ENCODE measurements at places on chromosomes 3 and 15. TPM values are rescaled to one million over a fixed set of nuclear protein-coding genes. Genes with fewer than 3 reads are reported as not detected.

- H3K27me3 ChIP-seq, result no peaks in the 10 kb centered on the region
- H3K36me3 ChIP-seq, result no peaks in the 10 kb centered on the region
- no peaks in the 10 kb centered on the region for H3K4me1 ChIP-seq
- no peak overlapping the region for H3K4me3 ChIP-seq
Observed at GRCh38 chr3:167394003-167394402, 13.9 kb upstream of the ZBBX start.

GRCh38 chr3:150936693-150937092 is 31.5 kb upstream of the MINDY4B start:
- peaks cover 27% of the 10 kb centered on the region for H3K27me3 ChIP-seq
- H3K4me3 ChIP-seq, result no peak overlapping the region
- no peak overlapping the region for H3K27ac ChIP-seq
- no peaks in the 10 kb centered on the region for H3K36me3 ChIP-seq
- no peak for DNase-seq

DNA sequence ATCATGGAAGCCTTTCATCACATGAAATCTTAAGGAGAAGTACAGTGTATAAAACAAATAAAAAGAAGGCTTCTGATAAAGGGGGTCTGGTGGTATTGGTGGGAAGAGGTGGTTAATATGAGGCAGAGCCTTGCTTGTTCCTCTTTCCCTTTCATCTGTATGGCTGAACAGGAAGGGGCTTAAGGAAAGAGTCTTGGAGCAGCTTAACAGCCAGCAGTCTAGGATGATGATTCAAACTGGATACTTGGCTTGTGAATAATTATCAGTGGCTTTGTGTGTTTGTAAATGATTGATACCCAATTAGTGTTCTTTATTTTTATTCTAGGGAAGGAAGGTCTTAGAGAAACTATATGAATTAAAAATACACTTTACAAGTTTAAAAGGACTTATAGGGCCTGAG is 29.1 kb upstream of the TCAIM start:
- H3K4me1 ChIP-seq, result no peaks in the 10 kb centered on the region
- peaks cover 14% of the 10 kb centered on the region for H3K27me3 ChIP-seq
- no peak for DNase-seq
- H3K36me3 ChIP-seq, result no peaks in the 10 kb centered on the region
- no peak overlapping the region for H3K4me3 ChIP-seq
- no peak overlapping the region for H3K27ac ChIP-seq

DNA sequence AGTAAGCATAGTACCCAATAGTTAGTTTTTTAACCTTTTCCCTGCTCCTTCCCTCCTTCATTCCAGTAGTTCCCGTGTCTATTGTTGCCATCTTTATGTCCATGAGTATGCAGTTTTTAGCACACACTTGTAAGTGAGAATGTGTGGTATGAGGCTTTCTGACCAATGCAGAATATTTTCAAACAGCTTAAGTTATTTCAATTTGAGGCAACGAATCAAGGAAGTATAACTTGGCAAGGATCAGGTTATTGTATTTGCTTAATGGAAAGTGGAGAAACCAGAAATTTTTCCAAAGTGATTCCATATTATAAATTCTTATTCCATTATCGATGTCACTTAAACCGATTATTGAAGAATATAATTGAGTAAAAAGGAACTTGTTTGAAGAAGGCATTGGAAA is 954.8 kb downstream of the GBE1 start:
- no peaks in the 10 kb centered on the region for H3K4me1 ChIP-seq
- no peak for DNase-seq
- H3K27me3 ChIP-seq, result no peaks in the 10 kb centered on the region
- no peaks in the 10 kb centered on the region for H3K36me3 ChIP-seq
- H3K27ac ChIP-seq, result no peak overlapping the region
- H3K4me3 ChIP-seq, result no peak overlapping the region

- H3K4me3 ChIP-seq, result no peak overlapping the region
- H3K4me1 ChIP-seq, result no peaks in the 10 kb centered on the region
- no peak for DNase-seq
- H3K27me3 ChIP-seq, result peaks cover 6% of the 10 kb centered on the region
- H3K27ac ChIP-seq, result no peak overlapping the region
Observed at GRCh38 chr3:61277411-61277810, 26.2 kb upstream of the FHIT start.

- H3K36me3 ChIP-seq, result no peaks in the 10 kb centered on the region
- no peak for DNase-seq
- H3K4me1 ChIP-seq, result peaks cover 2% of the 10 kb centered on the region
- H3K27ac ChIP-seq, result no peak overlapping the region
- no peak overlapping the region for H3K4me3 ChIP-seq
- H3K27me3 ChIP-seq, result peaks cover 19% of the 10 kb centered on the region
Observed at GRCh38 chr3:179299999-179300613, 22.7 kb upstream of the ZNF639 start.

GRCh38 chr15:41241221-41241964 is 10.3 kb downstream of the CHP1 start:
- H3K27me3 ChIP-seq, result no peaks in the 10 kb centered on the region
- peaks cover 9% of the 10 kb centered on the region for H3K36me3 ChIP-seq
- H3K4me3 ChIP-seq, result no peak overlapping the region
- H3K27ac ChIP-seq, result no peak overlapping the region
- peaks cover 10% of the 10 kb centered on the region for H3K4me1 ChIP-seq
- DNase-seq, result no peak

- H3K4me3 ChIP-seq, result no peak overlapping the region
- no peak for DNase-seq
- H3K27me3 ChIP-seq, result no peaks in the 10 kb centered on the region
- H3K36me3 ChIP-seq, result no peaks in the 10 kb centered on the region
- H3K27ac ChIP-seq, result no peak overlapping the region
- no peaks in the 10 kb centered on the region for H3K4me1 ChIP-seq
Observed at GRCh38 chr3:166752214-166752613, 627.9 kb downstream of the ZBBX start.

GRCh38 chr3:197532388-197532787 is 23.4 kb downstream of the BDH1 start:
- H3K4me3 ChIP-seq, result no peak overlapping the region
- H3K27me3 ChIP-seq, result no peaks in the 10 kb centered on the region
- no peak overlapping the region for H3K27ac ChIP-seq
- no peaks in the 10 kb centered on the region for H3K4me1 ChIP-seq

DNA sequence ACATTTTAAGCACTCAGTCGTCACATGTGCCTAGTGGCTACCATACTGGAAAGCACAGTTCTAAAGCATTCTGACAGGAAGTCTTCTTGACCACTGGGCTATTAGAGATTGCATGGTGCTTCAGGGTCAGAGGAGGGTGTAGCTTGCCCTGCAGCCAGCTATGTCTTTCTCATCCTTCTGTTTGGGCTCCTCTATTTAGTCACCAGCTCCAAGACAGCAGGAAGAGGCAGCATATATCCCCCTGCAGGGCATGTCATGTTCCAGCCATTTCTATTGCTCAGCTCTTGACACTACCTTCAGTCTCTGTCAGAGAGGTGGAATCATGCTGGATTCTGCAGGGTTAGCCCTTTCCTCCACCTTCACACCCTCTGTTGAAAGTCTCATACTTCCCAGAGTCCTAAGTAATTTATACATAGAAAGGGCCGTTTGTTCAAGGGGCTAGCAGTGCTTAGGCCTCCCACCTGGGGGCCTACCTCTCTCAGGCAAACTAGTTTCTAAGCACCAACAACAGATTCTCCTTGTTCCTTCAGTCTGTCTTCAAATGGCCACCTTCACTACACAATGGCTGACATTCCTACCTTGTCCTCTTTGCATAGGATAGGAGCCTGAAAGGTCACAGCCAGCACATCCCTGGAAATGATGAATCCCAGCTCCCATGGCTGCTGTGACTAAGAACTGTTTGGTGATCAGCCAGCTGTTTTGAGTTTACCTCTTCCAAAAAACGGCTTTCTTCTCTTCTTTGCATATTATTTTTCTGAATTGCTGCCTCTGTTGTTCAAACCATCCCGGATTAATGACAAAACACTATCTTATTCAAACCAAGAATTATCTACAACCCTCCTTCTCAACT is 115.7 kb upstream of the BFSP2 start:
- H3K4me3 ChIP-seq, result no peak overlapping the region
- no peaks in the 10 kb centered on the region for H3K4me1 ChIP-seq
- H3K27ac ChIP-seq, result no peak overlapping the region
- H3K27me3 ChIP-seq, result peaks cover 21% of the 10 kb centered on the region
- no peaks in the 10 kb centered on the region for H3K36me3 ChIP-seq
- DNase-seq, result no peak

- no peak overlapping the region for H3K4me3 ChIP-seq
- no peak overlapping the region for H3K27ac ChIP-seq
Observed at GRCh38 chr3:23079976-23080375, 123.2 kb upstream of the UBE2E2 start.

DNA sequence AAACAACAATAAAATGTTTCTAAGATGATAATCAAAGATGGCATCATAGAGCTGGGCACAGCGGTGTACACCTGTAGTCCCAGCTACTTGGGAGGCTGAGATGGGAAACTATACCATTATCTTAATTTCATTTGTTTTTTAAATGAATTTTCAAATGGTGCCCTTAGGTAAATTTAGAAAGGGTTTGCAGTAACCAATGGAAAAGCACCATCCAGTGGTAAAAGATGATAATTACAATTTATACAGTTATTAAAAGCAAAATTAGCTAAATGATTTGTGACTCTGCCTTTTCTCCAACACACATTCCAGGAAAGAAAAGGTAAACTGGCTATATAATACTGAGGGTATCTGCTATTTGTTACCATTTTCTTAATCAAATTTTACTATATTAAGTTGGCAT is 14.4 kb upstream of the ANKRD28 start:
- peak overlapping the region; percentile 68 for H3K27ac ChIP-seq
- H3K27me3 ChIP-seq, result no peaks in the 10 kb centered on the region
- no peak for DNase-seq
- peaks cover 57% of the 10 kb centered on the region for H3K4me1 ChIP-seq
- H3K4me3 ChIP-seq, result no peak overlapping the region

- H3K36me3 ChIP-seq, result peaks cover 2% of the 10 kb centered on the region
- H3K27ac ChIP-seq, result no peak overlapping the region
- peaks cover 16% of the 10 kb centered on the region for H3K4me1 ChIP-seq
- no peak overlapping the region for H3K4me3 ChIP-seq
Observed at GRCh38 chr15:91882858-91883586, 29.5 kb downstream of the SLCO3A1 start.

Gene GUCA1C
- total RNA-seq, result not detected

Gene TMPRSS7
- total RNA-seq, result not detected

Gene ADAMTS17
- total RNA-seq, result 1.6 TPM

Gene SYNM
- 1.5 TPM for total RNA-seq

Gene RASA2
- 54.8 TPM for total RNA-seq

Gene NEK10
- 0.73 TPM for total RNA-seq

Gene PLIN1
- not detected for total RNA-seq

Gene UBL7
- total RNA-seq, result 60.9 TPM
